ENCODE measurements at places on chromosomes 16 and 17.

DNA sequence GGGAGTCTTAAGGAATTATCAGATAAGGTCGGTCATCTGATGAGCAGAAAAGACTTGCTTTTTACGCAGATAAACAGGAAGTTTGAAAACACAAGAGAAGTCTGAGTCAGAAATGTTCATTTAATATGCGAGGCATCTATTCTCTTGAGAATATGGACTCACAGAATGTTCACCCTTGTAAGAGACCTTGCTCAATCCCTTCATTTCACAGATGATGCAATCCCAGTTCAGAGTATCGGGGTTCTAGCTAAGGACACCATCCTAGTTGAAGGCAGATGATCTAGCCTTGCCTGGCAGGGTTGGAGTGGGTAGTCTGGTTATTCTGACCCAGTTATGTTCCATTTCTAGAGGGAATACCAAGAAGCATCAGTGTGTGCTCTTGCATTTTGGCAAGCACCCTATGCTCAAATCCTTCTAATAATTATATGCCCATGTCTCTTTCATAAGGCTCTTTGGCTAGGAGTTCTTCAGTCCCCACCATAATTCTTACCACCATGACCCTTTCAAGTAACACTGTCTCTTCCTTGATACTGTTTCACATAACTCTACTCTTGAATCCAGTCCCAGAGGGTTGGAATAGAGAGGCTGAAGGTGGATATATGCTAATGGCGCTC is 42.5 kb downstream of the YPEL2 start:
- no peak for DNase-seq

DNA sequence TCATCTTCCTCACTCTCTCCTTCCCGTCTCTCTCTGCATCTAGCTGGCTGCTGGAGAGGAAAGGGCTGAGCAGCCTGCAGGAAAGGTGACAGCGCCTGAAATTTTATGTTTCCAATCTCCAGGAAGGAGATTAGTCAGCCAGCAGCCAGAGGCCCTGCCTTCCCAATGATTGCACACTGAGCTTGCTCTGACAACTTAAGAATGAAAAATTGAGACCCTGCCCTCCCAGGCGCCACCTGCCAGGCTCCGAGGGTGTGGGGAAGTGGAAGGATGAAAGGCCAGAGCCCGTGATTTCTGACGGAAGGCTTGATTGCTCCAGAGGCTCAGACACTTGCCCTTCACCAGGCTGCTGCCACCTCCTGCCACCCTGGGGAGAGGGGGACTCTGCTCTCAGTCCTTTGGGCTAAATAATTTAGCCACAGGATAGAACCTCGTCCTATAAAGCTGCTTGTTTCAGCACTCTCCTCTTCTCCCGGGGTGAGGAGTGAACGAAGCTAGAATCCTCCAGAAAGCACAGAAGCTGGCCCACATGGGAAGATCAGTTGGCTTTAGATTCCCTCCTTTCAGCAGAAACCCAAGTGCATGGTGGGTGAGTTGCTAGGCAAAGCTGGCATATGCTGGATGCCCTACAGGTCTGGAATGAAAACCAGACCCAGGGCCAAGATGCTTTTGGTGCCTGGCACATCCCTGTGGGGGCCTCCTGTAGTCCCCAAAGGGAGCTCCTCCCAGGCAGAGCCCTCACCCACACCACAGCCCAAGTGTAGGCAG is 33.5 kb downstream of the GRIN2C start:
- DNase-seq, result no peak

GRCh38 chr16:81558444-81559175 is 114.0 kb downstream of the CMIP start:
- DNase-seq, result no peak

DNA sequence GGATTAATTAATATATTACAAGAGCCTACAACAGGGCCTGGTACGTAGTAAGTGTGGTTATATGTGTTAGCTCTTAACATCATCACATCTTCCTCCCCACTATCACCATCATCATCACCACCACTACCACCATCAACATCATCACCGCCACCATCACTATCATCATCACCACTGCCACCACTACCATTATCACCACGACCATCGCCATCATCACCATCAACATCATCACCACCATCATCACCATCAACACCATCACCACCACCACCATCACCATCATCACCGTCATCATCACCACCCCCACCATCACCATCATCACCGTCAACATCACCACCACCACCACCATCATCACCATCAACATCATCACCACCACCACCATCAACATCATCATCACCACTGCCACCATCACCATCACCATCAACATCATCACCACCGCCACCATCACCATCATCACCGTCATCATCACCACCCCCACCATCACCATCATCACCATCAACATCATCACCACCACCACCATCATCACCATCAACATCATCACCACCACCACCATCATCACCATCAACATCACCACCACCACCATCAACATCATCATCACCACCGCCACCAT is 7.8 kb upstream of the IL4R start:
- DNase-seq, result no peak

GRCh38 chr16:79717333-79718137 is 117.0 kb upstream of the MAF start:
- no peak for DNase-seq
